Dermis blood vessel endothelial cell (primary cell): ENCODE measurements at places on chromosomes 2 and 18. TPM values are rescaled to one million over a fixed set of nuclear protein-coding genes. Genes with fewer than 3 reads are reported as not detected.

- no peak for DNase-seq
Observed at GRCh38 chr2:11154016-11154922, 998 bp upstream of the SLC66A3 start.

MAB21L4 gene
- total RNA-seq: not detected in 2 replicates

DNA sequence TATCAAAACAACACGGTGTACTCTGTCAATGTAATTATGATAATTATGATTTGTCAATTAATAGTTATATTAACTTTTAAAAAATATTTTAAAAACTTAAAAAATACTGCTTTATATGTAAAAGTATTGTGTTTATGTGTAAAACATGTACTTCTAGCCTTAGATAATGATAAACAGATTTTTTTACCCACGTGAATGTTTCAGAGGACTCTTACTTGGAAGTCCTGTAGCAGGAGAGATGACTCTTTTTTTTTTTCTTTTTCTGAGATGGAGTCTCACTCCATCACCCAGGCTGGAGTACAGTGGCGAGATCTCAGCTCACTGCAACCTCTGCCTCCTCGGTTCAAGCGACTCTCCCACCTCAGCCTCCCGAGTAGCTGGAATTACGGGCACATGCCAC is 6.2 kb upstream of the MTCL1 start:
- no peak for DNase-seq

- DNase-seq: no peak
Observed at GRCh38 chr2:2799151-2799697, 468.1 kb upstream of the MYT1L start.

- DNase-seq: peak; percentile 32
Observed at GRCh38 chr2:233448220-233448559, 93.9 kb downstream of the DGKD start.

GRCh38 chr2:178855151-178855550 is 47.9 kb upstream of the TTN start:
- no peak for DNase-seq

DNA sequence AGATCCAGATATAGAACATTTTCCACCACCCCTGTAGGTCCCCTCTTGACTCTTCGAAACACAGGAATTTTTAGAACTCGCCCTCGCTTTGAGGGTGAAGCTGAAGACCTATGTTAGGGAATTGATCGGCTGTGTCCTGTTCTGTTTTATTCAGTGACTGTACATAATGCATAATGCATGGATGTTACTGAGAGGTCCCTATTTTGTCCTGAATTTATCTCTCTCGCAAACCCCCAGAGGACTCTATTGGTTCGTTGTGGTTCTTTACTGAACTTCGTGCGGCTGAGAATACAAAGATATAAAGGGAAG is 431 bp upstream of the EIF5B start:
- no peak for DNase-seq

- DNase-seq: no peak
Observed at GRCh38 chr18:47522359-47522758, 270.9 kb upstream of the SKOR2 start.

UGT1A3 gene
- total RNA-seq: not detected in 2 replicates

- DNase-seq: no peak
Observed at GRCh38 chr2:64134813-64135212, 9.4 kb downstream of the PELI1 start.

MALT1 gene
- 34.5 and 37.1 TPM in 2 replicates for total RNA-seq

DNA sequence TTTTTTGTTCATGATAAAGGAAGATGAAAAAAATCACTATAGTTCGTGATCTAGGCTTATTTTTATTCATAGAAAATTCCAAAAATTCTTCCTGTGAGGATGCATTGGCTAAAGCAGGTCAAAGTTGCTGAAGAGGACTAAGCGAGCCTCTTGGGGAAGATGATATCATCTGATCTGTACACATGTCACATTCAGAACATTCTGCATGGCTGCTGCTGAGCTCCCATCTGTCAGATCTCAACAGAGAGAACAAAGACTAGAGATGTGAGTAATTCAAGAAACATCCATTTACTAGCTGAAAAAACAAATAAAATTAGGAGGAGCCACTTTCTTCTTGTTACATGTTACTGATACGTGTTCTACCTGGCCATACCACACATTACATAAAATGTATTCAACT is 518.6 kb upstream of the FSIP2 start:
- no peak for DNase-seq

NYAP2 gene
- not detected in 2 replicates for total RNA-seq

GRCh38 chr2:187504312-187504921 is 49.8 kb downstream of the TFPI start:
- peak; percentile 43 for DNase-seq

GRCh38 chr2:174775571-174775980 is 11.3 kb upstream of the CHRNA1 start:
- DNase-seq: no peak

- DNase-seq: no peak
Observed at GRCh38 chr2:197080578-197081216, 154.2 kb upstream of the PGAP1 start.

HOXD8 gene
- total RNA-seq: 30.3 and 33.0 TPM in 2 replicates

- DNase-seq: no peak
Observed at GRCh38 chr2:80322311-80322920, 17.9 kb upstream of the LRRTM1 start.

PNO1 gene
- 12.4 and 17.5 TPM in 2 replicates for total RNA-seq

GRCh38 chr2:228559774-228560415 is 378.4 kb upstream of the SPHKAP start:
- no peak for DNase-seq

DNA sequence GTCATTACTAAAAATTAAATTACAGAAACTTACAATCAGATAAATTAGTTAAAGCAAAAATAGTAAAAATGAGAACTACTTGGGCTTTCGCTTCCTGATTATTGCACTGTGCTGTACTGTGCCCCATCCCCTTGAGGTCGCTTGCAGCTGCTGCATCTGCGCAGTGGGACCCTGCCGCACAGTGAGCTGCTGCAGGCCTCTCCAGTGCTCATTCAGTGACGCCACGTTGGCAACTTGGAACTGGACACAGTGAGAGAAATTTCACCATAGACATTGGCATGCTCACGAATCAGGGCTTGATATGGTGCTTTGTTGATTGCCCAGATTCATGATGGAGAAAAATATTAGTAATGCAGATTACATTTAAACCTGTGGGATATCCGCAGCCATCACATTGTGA is 290.8 kb upstream of the MYT1L start:
- no peak for DNase-seq

ORMDL1 gene
- 51.3 and 54.6 TPM in 2 replicates for total RNA-seq

MAP2 gene
- 3.9 and 6.0 TPM in 2 replicates for total RNA-seq

GRCh38 chr2:137937246-137937645 is 27.0 kb upstream of the HNMT start:
- no peak for DNase-seq

- DNase-seq: no peak
Observed at GRCh38 chr2:144412709-144413108, 107.2 kb downstream of the ZEB2 start.

CHRND gene
- total RNA-seq: not detected in 2 replicates

DNA sequence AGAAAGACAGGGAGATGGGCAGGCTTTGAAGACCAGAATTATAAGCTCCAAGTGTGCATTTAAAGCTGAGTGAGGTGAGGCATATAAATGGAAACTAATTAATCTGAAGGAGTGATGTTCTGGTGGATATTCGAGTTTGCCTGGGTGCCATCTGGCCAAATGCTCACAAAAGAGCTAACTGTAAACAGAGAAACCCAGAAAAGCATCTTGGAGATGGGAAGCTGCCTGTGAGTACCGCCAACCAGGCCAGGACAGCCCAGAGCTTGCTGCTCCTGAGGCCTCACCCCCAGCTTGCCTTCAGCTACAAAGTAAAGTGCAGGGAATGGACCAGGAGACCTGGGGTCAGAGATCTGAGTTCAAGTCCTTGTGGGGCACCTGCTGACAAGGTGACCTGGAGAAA is 446.1 kb upstream of the MYT1L start:
- DNase-seq: no peak

OBSL1 gene
- 38.8 TPM in 2 replicates for total RNA-seq

CCBE1 gene
- 0.14 and 0.68 TPM in 2 replicates for total RNA-seq

DNA sequence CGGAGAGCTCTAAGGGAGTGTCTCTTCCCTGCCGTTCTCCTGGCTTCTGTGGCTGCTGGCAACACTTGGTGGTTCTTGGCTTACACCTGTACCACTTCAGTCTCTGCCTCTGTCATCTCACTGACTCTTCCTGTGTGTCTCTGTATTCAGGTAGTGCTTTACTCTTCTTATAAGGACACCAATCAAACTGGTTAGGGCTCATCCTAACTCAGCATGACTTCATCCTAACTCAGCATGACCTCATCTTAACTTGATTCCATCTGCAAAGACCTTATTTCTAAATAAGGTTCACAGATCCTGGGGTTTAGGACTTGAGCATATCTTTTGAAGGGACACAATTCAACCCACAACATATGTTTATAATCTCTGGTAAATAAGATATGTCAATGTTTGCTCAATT is 51.6 kb upstream of the DSEL start:
- no peak for DNase-seq

GRCh38 chr2:170475878-170476277 is 239.3 kb upstream of the SP5 start:
- no peak for DNase-seq

DNA sequence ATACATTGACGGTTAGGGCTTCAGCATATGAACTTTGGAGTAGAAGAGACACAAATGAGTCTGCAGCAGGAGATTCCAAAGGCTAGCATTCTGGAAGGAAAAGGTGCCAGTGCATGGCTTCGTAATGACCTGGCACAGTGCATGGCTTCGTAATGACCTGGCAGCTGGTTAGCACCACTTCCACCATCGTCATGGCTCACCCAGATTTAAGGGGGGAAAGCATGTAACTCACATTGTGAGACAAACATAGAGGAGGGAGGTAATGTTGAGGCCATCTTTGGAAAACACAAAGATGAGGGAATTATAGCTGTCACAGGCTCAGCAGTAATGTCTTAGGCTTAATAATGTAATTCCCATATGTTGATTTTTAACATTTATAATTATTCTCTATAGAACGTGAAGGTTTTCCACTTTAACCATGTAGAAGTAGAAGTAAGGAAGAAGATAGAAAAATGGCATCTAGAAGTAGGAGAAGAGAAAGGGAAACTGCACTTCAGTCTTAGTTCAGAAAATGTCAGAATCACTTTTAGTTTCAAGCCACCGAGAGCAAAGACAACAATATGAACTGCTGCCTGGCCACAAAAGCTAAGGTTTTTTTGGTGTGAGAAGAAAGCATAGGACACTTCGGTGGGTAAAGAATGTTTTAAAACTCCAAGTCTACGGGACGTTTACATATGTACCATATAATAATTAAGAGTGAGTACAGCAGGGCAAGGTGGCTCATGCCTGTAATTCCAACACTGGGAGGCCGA is 6.8 kb upstream of the STK25 start:
- DNase-seq: no peak

DNA sequence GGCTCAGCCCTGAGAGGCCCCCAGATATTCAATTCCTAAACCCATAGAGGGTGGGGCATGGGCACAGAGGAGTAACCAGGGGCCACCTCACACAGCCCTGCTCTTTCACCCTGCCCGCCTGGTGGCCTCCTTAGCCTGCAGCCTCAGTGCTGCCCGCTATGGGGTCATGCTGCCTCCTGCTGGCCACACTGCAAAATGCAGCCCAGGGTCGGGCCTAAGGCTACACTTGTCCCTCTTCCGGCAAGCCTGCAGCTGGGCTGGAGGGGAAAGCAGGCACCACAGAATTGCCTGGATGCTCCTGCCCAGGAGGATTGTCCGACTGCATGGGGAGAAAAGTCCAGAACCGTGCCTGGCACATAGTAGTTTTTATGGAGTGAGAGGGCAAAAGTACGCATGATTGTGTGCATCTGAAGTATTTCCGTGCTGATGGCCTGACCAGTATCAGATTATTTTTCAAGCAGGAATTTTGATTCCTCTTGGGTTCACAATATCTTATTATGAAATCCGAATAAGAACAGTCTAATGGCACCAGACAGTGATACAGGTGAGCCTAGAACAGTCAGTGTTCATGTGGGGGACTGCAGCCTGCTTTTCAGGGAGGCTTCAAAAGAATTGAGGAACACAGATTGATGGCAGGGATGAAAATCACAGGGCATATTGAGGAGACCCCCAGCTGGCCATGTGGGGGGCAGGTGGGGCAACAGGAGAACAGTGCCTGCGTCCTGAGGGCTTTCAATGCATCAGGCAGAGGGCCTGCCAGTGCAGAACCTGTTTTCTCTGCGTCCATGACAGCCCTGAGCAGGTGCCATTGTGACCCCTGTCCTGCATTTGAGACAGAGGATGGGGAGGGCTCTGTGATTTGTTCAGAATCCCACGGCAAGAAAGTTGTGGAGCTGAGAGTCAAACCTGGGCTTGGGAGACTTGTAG is 51.2 kb upstream of the ALPP start:
- DNase-seq: peak; percentile 88

ARMC9 gene
- total RNA-seq: 9.7 and 19.9 TPM in 2 replicates

DNA sequence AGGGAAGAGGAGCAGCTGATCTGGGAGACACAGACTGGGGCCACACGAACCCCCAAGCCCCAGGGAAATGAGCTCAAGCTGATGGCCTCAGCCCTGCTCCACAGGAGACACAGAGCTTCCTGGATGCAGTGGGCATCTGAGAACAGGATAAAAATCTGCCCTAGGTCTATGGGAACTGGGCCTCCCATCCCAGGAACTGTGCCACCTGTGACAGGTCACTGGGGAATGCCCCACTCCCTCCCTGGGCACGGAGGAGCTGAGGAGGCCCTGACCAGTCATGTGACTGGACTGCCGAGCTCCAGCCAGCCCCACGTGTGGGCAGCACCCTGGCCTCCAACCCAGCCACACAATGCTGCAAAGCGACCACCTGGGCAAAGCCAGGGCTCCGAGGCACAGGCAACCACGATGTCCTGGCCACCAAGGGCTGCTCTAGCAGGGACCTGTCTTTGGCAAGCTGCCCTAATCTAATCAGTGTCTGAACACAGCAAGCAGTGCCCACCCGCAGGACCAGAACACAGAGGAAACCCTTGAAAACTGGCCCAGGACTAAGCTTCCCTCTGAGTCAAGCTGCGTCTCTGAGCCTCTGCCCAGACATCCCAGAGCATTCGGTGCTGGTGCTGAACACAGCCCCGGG is 57.8 kb upstream of the ID2 start:
- DNase-seq: no peak

IGFBP2 gene
- 159 and 263 TPM in 2 replicates for total RNA-seq

DNA sequence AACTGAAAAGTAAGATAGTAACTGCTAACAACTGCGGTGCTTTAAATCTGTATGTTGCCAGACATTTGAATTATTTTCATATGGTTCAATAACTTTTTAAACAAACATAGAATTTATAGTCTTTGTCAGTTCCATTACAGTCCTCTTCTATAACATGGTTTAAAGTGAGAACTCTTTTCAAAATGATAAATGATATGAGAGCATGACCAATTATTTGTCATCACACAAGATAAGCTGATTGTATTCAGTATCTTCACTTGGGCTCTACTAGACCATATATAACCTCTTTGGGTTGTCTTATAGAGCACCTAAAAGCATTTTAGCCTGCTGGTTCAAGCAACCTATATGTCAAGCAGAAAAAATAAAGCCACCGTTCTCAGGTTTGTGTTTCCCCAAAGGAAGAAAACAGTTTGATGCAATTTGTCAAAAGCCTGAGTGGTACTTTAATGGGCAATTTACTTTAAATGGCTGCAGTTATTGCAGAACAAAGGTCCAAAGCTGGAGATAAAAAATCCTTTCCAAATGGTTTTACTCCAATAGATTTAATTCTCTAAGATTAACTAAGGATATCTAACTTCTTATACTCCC is 298.4 kb downstream of the FSIP2 start:
- no peak for DNase-seq
